NCI-H1436 treated with DMSO at 0.1 percent for 48 hours (cell line): ENCODE measurements at places on chromosomes 6 and 20.

DNA sequence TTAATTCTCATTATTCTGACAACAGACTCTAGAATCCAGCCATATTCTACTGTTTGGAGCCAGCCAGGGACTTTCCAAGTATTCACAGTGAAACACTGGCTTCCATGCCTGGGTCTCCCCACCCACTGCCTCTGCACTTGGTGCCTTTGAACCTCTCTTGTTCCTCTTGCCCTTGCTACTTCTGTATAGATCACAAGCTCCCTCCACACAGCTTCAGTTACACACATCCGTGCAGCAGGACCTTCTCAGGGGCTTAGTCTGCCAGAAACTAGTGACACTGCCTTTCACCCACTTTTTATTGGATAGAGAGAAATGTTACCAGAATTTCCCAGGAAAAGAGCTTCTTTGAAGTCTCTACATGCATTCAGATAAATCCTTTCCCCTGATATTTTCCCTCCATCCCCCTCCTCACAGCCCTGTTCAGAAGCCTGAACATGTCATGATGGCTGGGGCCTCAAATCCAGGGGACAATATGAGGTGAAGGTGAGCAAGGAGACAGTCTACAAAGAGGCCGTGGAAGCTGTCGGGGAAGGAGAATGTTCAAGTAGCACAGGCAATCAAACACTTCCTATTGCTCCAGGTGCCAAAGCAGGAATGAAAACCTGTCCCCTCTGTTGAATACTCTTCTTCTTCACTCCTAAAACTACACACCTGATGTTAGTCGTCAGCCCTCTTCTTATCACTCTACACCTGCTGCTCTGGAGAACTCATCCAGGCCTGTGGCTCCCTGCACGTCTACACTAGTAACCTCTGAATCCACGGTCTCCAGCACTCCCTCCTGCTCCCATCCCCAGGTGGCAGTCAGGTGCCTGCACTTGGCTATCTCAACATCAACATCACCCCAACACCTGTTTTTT is 20.2 kb upstream of the HLA-DOA start:
- no peak for DNase-seq

- DNase-seq, result no peak
Measured at GRCh38 chr6:118876198-118876597, 17.8 kb upstream of the ASF1A start.

DNA sequence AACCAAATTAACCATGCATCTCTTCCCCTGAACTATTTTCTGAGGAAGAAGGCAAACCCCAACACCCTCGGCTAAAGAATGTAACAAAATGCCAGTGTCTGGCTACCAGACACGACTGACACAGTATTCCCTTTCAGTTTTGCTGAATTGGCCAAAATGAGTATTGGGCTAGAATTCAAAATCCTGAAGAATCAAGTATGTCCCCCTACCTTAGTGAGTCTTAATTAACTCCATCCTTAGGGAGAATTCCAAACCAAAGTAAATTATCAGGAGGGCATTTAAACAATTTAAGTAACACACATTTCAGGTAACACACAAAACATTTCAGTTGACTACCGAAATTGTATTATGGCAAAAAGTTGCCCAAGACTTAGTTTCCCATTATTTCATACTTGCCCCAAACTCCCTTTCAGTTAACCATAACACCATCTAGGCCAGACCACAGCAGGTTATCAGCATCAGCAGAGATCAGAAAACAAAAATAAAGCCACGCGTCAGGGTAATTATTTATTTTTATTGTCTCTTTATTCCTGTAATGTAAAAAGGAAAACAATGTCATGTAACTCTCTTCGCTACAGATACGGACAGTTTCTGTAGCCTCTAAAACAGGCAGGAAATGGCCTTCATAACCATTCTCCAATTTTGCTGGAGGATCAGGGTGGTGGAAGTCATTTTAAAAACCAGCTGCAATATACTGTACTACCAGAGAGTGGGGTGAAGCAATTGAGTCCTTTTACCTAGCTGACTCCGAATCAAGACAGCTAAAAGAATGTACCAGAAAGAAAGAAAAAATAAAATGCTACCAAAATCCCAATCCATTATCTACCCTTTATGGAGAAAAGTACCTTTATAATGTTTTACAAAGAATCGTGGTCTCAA is 1.9 kb downstream of the SNX5 start:
- DNase-seq, result no peak

DNA sequence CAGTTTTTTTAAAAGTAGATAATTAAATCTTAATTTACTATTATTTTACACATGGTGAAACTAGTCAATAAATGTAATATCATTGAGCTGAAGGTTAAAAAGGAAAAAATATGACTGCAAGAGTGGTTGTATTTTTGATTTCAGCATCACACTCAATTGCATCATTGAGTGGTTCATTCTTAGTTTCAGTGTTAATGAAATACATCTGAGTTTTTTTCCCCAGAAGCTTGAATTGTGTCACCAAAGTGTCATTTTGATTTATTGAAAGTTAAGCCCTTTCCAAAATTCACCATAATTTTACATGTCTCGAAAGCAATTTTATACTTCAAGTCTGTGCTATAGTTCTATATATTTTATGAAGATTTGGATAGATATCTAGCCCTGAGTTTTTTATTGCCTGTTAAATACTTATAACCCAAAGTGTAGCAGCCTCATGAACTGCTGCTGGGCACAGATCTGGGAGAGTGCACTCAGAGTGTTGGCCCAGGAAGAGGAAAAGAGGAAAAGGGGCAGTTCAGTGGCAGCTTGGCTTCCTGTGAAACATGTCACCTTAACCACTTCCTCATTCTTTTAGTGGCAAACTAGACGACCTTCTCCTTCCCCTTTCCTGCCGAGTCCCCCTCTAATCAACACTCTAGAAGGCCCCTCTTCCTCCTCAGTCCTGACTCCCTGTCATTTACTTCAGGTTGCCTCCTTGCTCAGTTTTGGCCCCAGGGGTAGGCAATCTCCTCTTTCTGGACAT is 140.7 kb downstream of the ESR1 start:
- DNase-seq, result no peak

GRCh38 chr6:31791324-31792089 is 4.0 kb downstream of the VARS1 start:
- DNase-seq, result no peak

DNA sequence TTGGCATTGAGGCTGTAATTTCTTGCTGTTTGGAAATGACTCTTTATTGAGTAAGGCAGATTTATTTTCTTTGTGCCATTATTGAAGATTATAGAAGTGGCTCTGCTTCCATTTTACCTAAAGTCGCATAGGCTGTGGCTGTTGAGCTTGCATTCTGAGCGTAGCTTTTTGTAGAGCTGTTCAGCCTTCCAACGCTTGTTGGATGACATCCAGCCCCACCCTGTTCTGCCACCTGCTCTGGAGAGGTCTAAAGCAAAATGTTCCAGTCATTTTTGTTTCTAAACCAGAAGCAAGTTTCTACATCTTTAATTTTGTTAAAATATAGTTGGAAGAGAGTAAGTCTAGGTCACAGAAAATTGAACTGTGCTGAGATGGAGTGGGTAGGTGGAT is 24.4 kb downstream of the UST start:
- no peak for DNase-seq

- no peak for DNase-seq
Measured at GRCh38 chr20:56809668-56810067, 180.6 kb downstream of the TFAP2C start.

- no peak for DNase-seq
Measured at GRCh38 chr6:161727083-161727833, 453.4 kb upstream of the AGPAT4 start.

GRCh38 chr20:9514461-9515213 is at the start of gene LAMP5:
Gene LAMP5 (plus strand): TSS chr20:9514590. CDS start chr20:9514853, 263 bp downstream.
- DNase-seq, result no peak

- DNase-seq, result no peak
Measured at GRCh38 chr6:133991096-133991593, 38.1 kb downstream of the TBPL1 start.
